ENCODE measurements at places on chromosomes 12 and 14.

GRCh38 chr12:12178559-12178958 is 88.3 kb downstream of the LRP6 start:
- no peak for DNase-seq

DNA sequence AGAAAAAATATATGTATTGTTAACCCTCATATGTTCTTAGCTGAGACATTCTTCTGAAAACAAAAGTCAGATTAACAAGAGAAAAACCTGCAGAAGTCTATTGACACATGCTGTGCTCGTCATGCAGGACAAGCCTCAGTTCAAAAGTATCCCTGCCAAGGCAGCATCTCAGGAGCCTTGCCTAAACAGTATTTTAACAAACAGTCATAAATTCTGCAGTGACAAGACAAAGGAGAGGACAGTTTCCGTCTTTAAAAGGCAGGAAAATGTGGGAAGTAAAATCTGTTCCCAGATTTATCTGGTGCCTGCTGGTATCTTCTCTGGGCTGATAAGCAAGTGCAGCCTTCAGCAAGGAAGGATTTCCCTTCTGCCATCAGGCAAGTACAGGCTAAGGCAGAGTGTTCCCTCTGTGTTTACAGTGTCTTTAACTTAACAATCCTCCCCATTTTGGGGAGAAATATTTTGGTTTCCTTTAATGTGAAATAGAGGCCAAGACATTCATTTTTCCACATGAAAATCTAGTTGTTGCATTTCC is 480.2 kb upstream of the CCDC196 start:
- no peak for DNase-seq

GRCh38 chr12:53747095-53747494 is 4.7 kb downstream of the CISTR start:
- no peak for DNase-seq

GRCh38 chr12:54479421-54479820 is 6.0 kb upstream of the GTSF1 start:
- peak; percentile 81 for DNase-seq

GRCh38 chr14:90239139-90239538 is 17.2 kb upstream of the PSMC1 start:
- DNase-seq: no peak

GRCh38 chr14:78535041-78535440 is 364.9 kb downstream of the NRXN3 start:
- no peak for DNase-seq

GRCh38 chr12:109696485-109697269 is 16.9 kb upstream of the FAM222A start:
- no peak for DNase-seq

Data from hepatic stellate cell (primary cell).